Common myeloid progenitor, CD34-positive (primary cell): ENCODE measurements at places on chromosomes 1 and 21.

- DNase-seq = no peak
These were observed 20.8 kb downstream of the ACADM start for GRCh38 chr1:75745276-75745675.

GRCh38 chr21:32338209-32338921, 39.7 kb downstream of the MRAP start:
- no peak for DNase-seq

- no peak for DNase-seq
These were observed 117.2 kb downstream of the CNIH3 start for GRCh38 chr1:224733027-224733911.

DNA sequence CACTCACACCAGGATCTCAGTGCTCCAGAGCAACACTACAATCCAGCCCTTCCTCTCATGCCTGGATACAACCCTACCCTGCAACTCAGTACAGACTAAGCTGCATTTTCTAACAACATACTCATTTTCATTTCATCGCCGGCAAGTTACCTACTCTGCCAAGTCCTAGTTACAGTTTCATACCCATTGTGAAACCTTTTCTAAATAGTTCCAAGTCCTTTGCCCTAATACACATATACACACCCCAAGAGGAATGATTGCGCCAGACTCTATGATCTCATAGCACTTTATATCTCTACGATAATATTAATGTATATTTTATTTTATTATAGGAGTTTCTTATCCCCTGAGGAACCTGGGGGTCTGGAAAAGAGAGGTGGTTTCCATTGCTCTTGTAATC, 122.4 kb downstream of the LMX1A start:
- DNase-seq = no peak

DNA sequence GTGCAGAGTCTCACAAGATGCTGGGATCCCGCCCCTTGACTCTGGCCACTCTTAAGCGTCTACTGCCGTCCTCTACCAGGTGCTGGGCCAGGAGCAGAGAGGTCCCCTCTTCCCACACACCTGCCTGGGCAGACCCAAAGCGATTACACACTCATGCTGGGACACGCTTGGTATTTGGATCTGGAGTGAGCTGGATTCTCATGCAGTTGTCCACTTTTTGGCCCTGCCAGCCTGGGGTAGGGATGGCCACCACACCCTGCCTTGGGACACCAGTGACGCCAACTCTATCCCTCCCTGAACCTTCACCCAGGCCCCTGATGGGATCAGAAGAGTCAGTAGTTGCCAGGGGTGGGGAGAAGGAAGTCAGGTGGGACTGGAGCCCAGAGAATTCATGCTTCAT, 28.6 kb downstream of the ITPKB start:
- no peak for DNase-seq

GRCh38 chr1:55869065-55869464, 653.9 kb upstream of the USP24 start:
- DNase-seq = no peak

GRCh38 chr1:230337266-230337665, 88.9 kb downstream of the PGBD5 start:
- DNase-seq = no peak
